ENCODE measurements at places on chromosomes 5 and 9.
A peak's percentile ranks its signal among the peaks of the same experiment; 100 is the strongest.

DNA sequence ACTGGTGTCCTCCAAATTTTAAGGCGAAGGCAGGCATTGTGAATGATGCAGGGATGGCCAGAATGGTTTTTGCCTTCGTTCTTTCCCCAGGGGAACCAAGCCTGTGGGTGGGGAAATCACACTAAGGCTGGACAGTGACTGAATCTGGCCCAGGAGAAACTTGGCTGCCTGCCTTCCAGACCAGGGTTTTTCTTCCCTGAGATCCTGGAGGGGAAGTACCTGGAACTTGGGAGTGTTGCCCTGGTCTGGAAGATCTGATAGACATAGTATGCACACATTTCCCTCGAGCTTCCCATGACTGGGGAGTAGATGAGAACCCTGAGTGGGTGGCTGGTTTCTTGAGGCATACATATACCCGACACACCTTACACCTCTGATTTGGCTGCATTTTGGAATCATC, 664 bp upstream of the IL11RA start:
- DNase-seq: peak; percentile 60

- no peak for DNase-seq
Measured at GRCh38 chr9:94607423-94607691, 13.7 kb upstream of the FBP2 start.

- no peak for DNase-seq
Measured at GRCh38 chr5:58087123-58087522, 372.8 kb downstream of the PLK2 start.

- peak; percentile 82 for DNase-seq
Measured at GRCh38 chr5:65925601-65926275, 637 bp upstream of the ERBIN start.

GRCh38 chr5:83744821-83745220, 24.2 kb upstream of the HAPLN1 start:
- no peak for DNase-seq

DNA sequence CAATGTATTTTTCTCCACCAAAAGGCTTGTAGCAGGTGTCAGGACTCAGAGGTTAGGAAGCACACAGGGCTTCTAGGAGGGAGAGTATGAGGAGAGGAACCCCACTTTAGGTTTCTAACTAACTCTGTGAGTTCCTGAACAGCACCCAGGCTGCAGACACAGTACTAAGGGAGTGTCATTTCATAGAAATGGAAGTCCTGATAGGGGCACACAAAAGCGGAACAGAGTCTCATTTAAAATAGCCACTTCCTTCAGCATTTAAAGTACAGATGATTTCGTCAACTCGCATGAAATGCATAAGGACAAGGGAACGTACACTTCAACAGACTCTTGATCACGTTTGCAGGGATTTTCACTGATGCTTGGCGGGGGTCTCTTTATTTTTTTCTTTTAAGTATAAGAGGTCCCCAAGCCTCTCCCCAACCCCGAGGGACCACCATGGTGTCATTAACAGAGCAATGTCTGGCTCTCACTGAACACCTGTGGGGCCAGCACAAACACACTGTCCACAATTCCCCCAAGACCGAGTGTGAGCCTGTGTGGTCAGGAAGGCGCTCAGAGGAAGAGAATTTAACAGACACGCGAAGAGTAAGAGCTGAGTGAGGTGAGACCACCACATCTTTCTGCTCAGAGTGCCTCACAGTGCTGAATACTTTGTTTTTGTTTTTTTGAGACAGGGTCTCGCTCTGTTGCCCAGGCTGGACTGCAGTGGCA, 82.3 kb downstream of the SECISBP2 start:
- DNase-seq: no peak

DNA sequence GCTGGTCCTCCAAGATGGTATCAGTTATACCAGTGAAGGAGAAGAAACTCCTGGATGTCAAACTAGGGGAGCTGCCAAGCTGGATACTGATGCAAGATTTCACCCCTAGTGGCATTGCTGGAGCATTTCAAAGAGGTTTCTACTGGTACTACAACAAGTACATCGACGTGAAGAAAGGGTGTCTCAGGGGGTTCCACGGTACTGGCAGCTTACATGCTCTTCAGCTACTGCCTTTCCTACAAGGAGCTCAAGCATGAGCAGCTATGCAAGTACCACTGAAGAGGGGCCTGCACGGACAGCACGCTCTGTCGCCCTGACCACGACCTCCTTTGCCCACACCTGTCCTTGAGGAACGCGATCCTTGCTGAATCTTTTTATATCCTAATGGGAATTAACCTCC, 19.5 kb downstream of the ACTL7B start:
- DNase-seq: no peak

DNA sequence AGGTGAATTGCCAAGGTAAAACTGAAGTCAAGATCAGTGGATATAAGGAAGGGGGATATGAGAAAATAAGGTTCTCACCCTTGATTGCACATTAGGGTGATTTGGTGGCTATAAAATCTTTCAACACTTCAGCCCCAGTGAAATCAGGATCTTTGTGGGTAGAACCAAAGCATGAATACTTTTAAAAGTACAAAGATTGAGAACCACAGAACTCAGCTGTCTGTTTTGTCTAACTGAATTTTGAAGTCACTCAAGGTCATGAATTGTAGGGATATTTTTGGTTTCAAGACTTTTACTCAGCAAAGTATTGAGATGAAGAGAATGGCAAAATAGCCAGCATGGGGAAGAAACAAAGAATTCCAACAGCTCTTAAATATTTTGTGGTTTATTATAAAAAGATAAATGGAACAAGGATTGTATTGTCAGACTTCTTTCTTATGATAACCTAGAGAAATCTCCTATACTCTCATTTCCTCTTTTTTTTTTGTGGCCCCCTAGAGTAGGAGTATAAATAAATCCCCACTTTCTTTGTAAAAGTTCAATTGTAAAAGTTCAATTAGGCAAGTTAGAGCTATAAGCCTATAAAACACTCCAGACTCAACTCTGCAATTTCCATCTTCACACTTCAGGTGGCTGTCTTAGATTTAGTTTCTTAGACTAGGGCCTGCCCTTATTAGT, 272.9 kb downstream of the PDE4D start:
- DNase-seq: no peak

DNA sequence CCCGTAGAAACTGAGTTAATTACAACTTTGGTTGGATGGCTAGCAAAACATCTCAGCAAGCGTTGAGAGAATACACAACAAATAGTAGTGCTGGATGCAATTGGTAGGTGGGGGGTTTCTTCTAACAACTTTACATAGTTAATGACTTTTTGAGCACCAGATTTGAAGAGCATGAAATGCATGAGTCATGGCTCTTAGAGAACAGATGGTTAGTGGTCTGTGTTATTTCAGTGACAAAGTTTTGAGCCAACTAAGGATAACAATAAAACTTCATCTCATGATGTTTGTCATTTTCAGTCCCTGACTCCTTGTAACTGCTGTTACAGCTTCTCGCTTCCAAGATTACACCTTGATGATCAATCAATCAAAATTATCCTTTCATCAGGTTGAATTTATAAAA, 399.0 kb upstream of the BRINP1 start:
- DNase-seq: no peak

- DNase-seq: no peak
Measured at GRCh38 chr9:82356871-82357270, 368.3 kb downstream of the SPATA31D1 start.

GRCh38 chr9:134195558-134195957, 31.2 kb upstream of the RNU6ATAC start:
- no peak for DNase-seq

- DNase-seq: no peak
Measured at GRCh38 chr9:79335987-79336386, 235.8 kb upstream of the TLE4 start.

DNA sequence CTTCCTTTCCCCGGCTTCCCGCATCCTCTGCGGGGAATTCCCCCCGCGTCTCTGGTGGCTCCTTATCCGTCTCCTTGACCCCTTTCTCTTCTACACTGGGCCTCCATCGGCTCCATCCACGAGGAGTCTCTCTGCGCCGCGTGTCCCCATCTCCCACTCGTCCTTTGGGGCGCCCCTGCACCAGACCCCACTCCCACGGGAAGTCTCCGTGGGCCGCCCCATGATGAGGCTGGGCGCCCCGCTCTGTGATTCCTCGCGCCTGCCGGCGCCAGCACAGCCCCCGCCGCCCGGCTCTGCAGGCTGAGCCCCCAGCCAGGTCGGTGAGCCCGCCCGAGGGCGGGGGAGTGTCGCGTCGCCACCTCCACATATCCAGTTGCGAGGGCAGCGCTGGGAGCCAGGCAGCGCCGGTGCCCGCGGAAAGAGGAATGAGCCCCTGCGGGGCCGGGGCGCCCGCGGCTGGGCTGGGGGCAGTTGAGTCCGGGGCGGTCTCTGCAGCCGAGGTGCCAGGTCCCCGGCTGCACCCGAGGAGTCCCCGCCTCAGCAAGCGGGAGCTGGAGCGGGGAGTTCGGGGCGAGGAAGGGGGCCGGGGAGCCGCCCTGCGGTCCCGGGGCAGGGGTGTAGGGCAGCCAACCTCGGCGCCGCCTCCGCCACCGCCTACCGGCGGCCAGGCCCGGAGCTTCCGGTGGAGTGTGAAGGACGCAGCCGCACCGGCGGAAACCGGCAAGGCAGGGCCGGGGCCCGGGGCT, 2.1 kb upstream of the TRAF1 start:
- DNase-seq: peak; percentile 39

DNA sequence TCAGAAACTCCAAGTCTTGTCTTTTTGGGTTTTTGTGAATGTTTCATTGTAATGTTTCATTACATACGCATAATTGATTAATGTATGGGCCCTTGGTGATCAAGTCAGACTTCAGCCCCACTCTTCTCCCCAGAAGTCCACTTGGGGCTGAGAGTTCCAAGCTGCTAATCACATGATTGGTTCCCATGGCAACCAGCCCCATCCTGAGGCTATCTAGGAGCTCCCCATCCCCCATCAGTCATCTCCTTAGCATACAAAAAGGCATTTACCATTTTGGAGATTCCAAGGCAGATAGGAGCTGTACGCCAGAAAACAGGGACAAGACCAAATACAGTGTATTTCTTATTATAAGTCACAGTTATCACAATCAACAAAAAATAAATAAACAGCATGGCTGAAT, 22.9 kb upstream of the SYK start:
- no peak for DNase-seq

DNA sequence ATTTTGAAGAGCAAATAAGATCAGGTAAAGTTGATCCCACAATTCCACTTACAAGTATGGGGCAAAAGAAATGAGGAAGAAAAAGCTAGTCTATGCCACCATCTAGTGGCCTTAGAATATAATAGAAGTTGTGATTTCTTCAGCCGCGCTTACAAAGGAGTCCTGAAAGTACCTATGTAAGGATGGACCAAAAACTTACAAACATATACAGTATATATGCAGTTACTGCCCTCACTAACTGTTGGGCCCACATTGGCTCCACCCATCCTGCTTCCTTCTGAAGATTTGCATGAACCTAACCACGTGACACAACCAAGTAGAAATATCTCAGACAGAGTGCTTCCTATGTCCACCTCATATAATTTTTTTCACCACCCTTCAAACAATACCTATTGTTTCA, 11.7 kb upstream of the OR13D1 start:
- DNase-seq: peak; percentile 41

GRCh38 chr5:179288101-179288808, 57.0 kb downstream of the ADAMTS2 start:
- DNase-seq: no peak

- peak; percentile 72 for DNase-seq
Measured at GRCh38 chr5:167899490-167900070, 391.9 kb upstream of the WWC1 start.

DNA sequence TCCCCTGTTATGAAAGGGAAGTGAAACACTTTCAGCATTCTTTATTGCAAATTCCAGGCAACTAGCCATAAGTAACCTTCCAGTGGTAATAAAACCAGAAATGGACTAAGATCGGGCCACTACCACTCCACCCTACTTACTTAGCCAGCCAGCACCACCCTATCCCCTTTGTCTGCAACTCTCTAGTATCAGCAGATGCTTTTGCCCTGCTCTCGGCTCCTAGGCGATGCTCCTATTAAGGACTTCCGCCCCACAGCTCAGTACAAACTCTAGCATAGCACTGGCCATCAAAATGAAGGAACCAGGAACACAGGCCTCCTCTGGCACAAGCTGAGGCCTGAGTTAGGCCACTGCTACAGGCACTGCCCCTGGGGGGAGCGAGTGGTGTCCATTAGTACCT, 81.2 kb downstream of the GLDC start:
- DNase-seq: no peak

GRCh38 chr5:114252226-114252625, 109.6 kb upstream of the KCNN2 start:
- no peak for DNase-seq

DNA sequence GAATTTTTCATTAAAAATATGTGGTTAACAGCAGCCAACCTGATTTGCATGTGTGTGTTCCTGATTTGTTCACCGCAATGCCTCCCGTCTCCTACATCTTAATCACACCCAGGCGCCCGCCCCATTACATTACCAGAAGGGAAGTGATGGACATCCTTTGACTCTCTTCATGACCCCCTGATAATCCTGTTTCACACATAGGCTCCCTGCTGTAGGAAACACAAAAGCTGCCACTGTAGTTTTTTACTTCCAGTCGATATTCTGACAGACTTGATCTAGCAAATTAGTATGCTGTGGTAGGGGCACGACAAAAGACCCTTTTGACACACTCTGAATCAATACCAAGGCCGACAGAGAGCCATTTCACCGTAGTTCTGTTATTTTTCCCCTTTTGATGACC, 287.8 kb upstream of the ISL1 start:
- DNase-seq: no peak

DNA sequence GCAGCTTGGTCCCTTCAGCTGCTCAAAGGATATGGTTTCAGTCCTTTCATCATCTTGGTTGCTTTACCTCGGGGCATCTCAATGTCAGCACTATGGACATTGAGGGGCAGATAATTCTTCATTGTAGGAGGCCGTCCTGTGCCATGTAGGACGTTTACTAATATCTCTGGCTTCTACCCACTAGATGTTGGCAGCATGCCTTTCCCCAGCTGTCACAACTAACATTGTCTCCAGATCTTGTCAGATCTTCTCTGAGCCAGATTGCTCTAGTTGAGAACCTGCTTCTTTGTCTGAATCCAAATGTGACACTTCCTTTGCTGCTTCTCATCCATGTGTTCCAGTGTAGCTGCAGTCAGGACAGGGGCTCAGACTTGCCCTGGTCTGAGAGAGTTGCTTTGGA, 10.3 kb downstream of the PTPA start:
- DNase-seq: peak; percentile 56

DNA sequence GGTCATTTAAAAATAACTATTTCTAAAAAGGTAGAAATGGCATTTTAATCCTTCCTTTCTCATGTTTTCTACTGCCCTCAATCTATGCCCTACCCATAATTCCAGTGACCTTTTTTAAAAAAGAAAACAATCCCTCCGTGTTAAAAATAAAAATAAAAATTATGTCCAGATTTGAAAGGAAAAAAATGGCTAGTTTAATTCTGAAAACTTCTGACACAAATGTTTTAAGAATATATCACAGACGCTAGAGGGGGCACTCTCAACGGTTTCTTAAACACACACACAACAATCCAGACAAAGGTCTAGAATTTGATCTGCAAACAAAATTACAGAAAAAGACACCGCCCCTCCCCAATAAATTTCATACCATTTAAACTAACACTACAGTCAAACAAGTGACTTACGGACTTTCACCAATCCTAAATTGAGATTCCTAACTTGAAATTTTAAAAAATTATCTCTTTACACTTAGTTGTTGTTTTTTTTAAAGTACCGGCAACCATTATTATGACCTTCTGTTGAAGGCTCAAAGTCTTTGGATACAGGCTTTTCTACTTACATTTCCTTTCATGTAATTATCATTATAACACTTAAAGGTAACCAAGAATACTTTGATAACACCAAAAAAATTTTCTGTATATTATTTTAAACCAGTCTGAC, 38.2 kb downstream of the CLINT1 start:
- DNase-seq: peak; percentile 14

All from mammary epithelial cell (primary cell).